ENCODE measurements at places on chromosomes 1 and 21.

- no peak for DNase-seq
These were observed 31.9 kb upstream of the DEGS1 start for GRCh38 chr1:224151117-224151516.

GRCh38 chr21:46639489-46640386 is 4.3 kb downstream of the PRMT2 start:
- DNase-seq: peak; percentile 50

DNA sequence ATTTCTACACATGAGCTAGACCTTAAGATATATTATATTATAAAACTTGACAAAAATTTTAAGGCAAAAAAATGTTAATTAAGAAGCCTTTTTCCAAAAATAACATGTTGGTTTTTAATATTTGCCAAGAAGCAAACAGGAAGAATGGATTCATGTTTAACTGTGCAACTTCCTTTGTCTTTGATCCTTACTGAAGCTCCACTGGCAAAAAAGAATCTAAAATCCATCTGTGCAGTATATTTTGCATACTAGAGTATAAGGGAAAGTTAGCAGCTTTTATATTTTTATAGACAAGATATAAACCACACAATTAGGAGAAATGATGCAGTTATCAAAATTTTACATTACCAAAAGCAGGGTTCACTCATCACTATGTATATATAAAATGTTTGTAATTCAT is 76.9 kb upstream of the RGS18 start:
- no peak for DNase-seq

GRCh38 chr1:178933105-178933561 is 62.3 kb upstream of the ANGPTL1 start:
- DNase-seq: no peak

DNA sequence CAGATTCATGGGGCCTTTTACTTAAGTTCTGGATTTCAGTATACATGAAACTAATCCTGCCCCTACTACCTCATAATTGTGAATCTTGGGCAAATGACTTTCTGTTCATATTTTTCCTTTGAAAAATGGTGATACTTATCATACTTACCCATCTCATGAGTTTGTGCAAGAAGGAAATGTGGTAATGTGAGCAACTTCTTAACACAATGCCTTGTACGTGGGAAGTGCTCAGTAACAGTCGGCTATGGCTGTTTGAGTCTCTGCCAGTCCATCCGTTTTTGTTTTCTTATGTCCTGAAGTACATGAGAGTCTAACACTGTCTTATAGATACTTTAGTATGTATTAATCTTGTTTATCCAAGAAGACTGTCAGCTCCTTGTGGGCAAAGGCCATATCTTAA is 86.5 kb downstream of the PATJ start:
- DNase-seq: peak; percentile 93

GRCh38 chr1:201088395-201088794 is 23.8 kb downstream of the CACNA1S start:
- no peak for DNase-seq

DNA sequence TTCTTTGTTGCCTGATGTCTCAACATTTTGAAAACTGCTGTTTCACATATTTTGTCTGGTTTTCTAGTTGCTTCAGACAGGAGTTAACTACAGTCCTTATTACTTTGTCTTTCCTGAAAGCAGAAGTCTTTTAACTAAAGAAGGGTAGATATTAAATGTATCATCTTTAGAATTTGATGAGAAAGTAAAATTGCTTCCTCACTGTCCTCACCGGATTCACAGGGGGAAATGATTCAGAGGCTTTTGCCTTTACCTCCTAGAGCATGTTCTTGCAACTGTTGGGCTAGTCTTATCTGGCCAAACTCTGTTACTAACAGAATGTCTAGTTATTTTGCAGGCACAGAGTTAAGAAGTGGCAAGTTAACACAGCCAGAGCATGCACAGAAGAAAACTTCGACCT is 107.2 kb upstream of the VAV3 start:
- no peak for DNase-seq

DNA sequence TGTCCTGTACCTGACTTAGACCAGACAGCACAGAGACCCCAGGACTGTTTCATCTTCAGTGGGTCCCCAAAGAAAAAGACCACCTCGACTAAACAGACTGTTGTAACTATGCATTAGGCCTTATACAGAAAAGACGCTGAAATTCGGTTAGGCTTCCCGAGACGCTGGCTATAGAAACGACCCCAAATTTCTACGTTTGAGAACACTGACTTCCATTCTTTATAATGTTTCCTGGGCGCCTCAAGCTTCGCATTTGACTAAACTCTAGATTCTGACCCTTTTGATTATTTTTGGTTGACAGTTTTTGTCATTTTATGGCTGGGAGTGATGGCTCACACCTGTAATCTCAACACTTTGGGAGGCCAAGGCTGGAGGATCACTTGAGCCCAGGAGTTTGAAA is 986 bp upstream of the TRAPPC10 start:
- no peak for DNase-seq

DNA sequence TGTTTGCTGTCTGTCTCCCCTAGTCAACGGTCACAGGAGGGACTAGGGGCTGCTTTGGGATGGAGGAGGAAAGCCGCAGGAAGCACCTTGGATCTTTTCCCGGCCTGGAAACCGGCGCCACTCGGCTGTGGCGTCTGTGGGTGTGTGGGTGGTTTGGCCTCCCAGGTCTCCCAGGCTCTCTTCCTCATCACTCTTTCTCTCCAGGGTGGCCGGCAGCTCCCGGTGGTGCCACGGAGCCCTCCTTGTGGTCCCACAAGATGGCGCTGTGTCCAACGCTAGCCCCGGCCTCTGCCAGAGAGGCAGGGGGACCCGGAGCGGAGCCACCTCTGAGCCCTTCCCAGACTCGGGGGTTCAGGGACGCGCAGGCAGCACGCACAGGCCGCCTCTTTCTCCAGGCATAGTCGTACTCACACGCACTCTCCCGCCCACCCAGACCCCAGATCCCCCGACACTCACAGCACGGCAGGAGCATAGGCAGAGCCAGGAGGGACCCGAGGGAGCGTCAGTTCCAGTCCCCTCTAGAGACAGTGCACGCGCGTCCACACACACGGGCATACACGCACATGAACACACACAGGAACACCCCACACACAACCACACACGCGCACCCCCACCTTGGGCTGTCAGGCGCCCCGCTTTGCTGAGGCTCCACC is 31.2 kb downstream of the CDCP2 start:
- peak; percentile 85 for DNase-seq

- DNase-seq: peak; percentile 69
These were observed 160.2 kb downstream of the DENND1B start for GRCh38 chr1:197614916-197615692.

All from fibroblast of pulmonary artery (primary cell).